H54 (cell line): ENCODE measurements at places on chromosomes 11 and 22.

DNA sequence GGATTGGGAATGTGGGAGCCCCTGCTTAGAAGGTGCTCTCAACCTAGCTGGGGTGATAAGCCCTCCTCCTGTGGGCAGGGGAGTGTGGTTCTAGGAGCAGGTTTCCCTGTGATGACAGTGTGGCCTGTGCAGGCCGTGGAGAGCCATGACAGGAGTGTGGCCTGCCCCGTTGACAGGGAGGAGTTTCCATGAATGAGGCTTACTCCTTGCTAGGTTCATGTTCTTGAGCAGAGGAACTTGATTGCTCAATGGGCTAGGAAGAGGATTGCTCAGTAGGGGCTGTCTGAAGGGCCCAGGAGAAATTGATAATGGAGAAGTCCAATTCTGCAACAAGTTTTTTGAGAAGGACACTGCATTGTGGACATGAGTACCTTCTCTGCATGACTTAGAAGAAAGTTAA lies 92.0 kb downstream of the PPP6R3 start:
- DNase-seq, result no peak

DNA sequence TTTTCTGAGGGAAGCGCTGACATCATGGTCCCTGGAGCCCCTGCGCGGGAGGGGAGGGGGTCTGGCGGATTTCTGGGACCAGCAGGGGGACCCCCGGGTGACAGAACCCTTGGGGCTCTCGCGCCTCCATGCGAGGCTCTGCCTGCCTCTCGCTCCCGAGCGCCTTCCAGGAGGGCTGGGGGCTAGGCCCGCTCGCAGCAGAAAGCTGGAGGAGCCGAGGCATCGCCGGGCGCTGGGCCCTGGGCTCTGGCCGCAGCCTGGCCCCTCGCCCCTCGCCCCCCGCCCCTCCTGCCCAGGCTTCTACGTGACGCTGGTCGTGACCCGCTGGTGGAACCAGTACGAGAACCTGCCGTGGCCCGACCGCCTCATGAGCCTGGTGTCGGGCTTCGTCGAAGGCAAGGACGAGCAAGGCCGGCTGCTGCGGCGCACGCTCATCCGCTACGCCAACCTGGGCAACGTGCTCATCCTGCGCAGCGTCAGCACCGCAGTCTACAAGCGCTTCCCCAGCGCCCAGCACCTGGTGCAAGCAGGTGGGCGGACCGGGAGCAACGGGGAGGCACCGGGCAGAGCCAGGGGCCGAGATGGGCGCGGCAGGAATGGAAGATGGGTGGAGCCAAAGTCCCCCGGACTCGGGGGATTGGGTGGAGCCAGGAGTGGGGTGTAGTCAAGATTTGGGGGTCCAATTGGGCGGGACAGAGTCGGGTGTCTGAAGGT lies 5.4 kb downstream of the BEST1 start:
- no peak for DNase-seq

DNA sequence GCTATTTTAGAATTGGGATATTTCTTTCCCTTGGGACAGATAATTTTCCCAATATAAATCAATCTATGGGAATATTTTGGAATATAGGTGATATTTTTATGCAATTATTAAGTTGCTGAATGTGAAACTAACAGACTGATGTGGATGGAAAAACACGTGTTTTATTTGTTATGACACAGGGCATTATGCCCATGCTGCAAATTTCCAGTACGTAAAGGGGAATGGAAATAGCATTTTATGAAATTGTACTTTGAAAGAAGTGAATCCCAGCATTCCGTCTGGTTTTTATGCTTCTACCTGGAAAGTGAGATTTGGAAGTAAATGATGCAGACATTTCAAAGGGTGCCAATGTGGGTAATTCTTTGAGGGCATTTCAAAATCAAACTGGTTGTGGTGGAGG lies 142.7 kb downstream of the PARVA start:
- no peak for DNase-seq

- DNase-seq, result no peak
Observed at GRCh38 chr11:88179971-88180629, 4.9 kb upstream of the RAB38 start.
